ENCODE measurements at places on chromosomes 2 and 18.

- no peaks in the 10 kb centered on the region for H3K27me3 ChIP-seq
- DNase-seq = no peak
- no peak overlapping the region for H3K27ac ChIP-seq
- no peaks in the 10 kb centered on the region for H3K4me1 ChIP-seq
- H3K36me3 ChIP-seq = no peaks in the 10 kb centered on the region
Measured at GRCh38 chr2:59684116-59684770, 869.2 kb downstream of the BCL11A start.

DNA sequence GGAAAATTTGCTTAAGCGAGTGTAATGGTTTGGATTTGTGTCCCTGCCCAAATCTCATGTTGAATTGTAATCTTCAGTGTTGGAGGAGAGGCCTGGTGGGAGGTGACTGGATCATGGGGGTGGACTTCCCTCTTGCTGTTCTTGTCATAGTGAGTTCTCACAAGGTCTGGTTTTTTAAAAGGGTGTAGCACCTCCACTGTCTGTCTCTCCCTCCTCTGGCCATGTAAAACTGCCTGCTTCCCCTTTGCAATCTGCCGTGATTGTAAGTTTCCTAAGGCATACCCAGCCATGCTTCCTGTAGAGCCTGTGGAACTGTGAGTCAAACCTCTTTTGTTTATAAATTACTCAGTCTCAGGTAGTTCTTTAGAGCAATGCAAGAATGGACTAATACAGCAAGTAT, 6.6 kb downstream of the YIPF4 start:
- H3K4me1 ChIP-seq = no peaks in the 10 kb centered on the region
- peaks cover 3% of the 10 kb centered on the region for H3K36me3 ChIP-seq
- no peak for DNase-seq
- no peaks in the 10 kb centered on the region for H3K27me3 ChIP-seq
- H3K27ac ChIP-seq = no peak overlapping the region
- no peak overlapping the region for H3K4me3 ChIP-seq

GRCh38 chr18:37006742-37007141, 177.8 kb downstream of the KIAA1328 start:
- DNase-seq = no peak
- no peaks in the 10 kb centered on the region for H3K27me3 ChIP-seq
- peaks cover 16% of the 10 kb centered on the region for H3K4me1 ChIP-seq
- H3K4me3 ChIP-seq = no peak overlapping the region

- H3K27ac ChIP-seq = no peak overlapping the region
- H3K36me3 ChIP-seq = no peaks in the 10 kb centered on the region
- peaks cover 7% of the 10 kb centered on the region for H3K4me1 ChIP-seq
Measured at GRCh38 chr18:45066210-45066609, 385.5 kb downstream of the SETBP1 start.

GRCh38 chr2:72781480-72781879, 44.4 kb downstream of the EXOC6B start:
- H3K27ac ChIP-seq = no peak overlapping the region
- DNase-seq = no peak
- H3K4me1 ChIP-seq = no peaks in the 10 kb centered on the region
- no peak overlapping the region for H3K4me3 ChIP-seq
- no peaks in the 10 kb centered on the region for H3K27me3 ChIP-seq

DNA sequence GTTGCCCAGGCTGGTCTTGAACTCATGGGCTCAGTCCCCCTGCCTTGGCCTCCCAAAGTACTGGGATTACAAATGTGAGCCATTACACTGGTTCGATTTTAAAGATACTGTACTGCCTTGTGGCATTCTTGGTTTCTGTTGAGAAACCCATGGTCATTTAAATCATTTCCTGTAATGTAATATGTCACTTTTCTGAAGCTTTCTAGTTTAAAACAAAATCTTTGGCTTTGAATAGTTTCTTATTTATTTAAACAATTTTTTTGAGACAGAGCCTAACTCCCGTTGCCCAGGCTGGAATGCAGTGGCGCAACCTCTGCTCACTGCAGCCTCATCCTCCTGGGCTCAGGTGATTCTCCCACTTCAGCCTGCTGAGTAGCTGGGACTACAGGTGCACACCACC, 8.9 kb downstream of the ZNF512 start:
- H3K4me1 ChIP-seq = no peaks in the 10 kb centered on the region
- H3K4me3 ChIP-seq = no peak overlapping the region
- DNase-seq = no peak
- H3K36me3 ChIP-seq = peaks cover 8% of the 10 kb centered on the region

DNA sequence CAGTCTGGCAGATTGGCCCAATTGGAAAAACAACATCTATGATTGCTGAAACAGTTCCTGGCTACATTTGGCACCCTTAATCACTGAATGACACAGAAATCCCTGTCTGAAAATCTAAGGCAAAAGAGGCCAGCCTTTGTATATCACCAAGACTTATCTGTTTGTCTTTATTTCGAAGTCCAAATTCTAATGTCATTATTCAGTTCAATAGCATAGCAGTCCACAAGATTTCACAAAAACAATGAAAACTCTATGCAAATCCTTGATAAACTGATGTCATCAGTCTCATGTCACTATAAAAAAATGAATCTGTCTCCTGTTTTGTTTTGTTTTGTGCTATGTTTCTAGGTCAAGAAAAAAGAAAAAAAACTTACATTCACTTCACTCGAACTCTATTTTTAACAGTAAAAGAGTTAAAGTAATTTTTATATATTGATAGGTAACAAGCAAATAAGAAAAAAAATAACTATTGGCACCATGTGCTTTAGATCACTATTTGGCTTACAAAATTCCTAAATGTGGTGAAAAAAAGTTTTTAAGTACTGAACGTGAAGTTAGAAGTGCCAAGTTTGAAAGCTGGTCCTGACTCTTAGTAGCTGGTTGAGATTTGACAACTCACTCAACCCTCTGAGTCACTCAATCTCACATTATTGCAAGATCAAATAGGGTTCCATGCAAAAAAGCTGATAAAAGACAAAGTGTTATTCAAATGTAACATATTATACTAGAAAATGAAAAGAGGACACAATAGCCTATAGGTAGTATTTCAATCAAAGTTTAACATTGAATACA, 359.3 kb downstream of the IRS1 start:
- H3K27ac ChIP-seq = no peak overlapping the region
- DNase-seq = no peak
- peaks cover under 1% of the 10 kb centered on the region for H3K4me1 ChIP-seq
- no peak overlapping the region for H3K4me3 ChIP-seq

GRCh38 chr2:239175181-239175580, 225.6 kb downstream of the HDAC4 start:
- H3K27me3 ChIP-seq = no peaks in the 10 kb centered on the region
- peaks cover 5% of the 10 kb centered on the region for H3K36me3 ChIP-seq
- H3K4me1 ChIP-seq = no peaks in the 10 kb centered on the region
- DNase-seq = no peak
- no peak overlapping the region for H3K27ac ChIP-seq

- no peaks in the 10 kb centered on the region for H3K4me1 ChIP-seq
- H3K36me3 ChIP-seq = no peaks in the 10 kb centered on the region
- no peaks in the 10 kb centered on the region for H3K27me3 ChIP-seq
- no peak overlapping the region for H3K4me3 ChIP-seq
Measured at GRCh38 chr2:129006135-129006886, 687.6 kb upstream of the HS6ST1 start.

- peaks cover 2% of the 10 kb centered on the region for H3K36me3 ChIP-seq
- H3K4me3 ChIP-seq = no peak overlapping the region
- H3K27me3 ChIP-seq = no peaks in the 10 kb centered on the region
- no peak overlapping the region for H3K27ac ChIP-seq
- DNase-seq = no peak
Measured at GRCh38 chr2:167675906-167676305, 571.5 kb downstream of the STK39 start.

DNA sequence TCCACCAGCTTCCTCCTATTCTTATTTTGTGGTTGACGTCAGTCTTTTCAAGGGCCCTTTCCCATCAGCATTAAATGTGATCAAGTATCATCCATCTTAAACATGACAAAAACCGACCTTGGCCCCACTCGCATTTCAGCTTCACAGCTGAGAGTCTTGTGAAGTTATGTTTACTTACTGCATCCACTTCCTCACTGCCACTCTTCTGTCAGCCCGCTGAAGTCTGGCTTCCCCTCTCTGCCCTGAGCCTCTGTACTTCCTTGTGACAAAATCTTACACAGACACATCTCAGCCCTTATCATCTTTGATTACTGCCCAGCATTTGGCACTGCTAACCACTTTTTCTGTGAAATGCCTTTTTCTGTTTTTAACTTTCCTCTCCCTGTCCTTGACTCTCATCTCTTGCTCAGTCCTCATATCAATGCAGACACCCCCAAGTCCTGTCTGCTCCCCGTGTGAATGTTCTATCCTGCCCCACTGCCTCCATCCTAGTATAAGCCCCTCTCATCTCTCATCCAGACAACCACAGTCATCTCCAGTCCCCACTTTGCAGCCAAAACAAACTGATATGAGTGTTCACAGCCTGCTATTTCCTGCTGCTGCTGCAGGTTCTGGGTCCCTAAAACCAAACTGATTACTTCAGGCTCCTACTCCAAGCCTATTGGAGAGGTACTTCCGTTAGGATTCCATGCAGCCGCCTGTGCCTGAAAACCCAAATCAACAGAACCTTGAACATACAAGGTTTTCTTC, 31.4 kb downstream of the FOSL2 start:
- no peak for DNase-seq
- H3K4me3 ChIP-seq = no peak overlapping the region
- H3K27ac ChIP-seq = no peak overlapping the region
- no peaks in the 10 kb centered on the region for H3K36me3 ChIP-seq
- H3K27me3 ChIP-seq = no peaks in the 10 kb centered on the region

- peaks cover 20% of the 10 kb centered on the region for H3K4me1 ChIP-seq
- peaks cover 9% of the 10 kb centered on the region for H3K27me3 ChIP-seq
- H3K4me3 ChIP-seq = no peak overlapping the region
- DNase-seq = no peak
- H3K27ac ChIP-seq = no peak overlapping the region
Measured at GRCh38 chr2:85226783-85227182, 93.6 kb downstream of the TCF7L1 start.

GRCh38 chr2:160241251-160242137, 41.4 kb upstream of the ITGB6 start:
- no peaks in the 10 kb centered on the region for H3K27me3 ChIP-seq
- no peaks in the 10 kb centered on the region for H3K36me3 ChIP-seq
- no peak for DNase-seq

Measured in neural progenitor cell (in vitro differentiated cells).